ENCODE measurements at places on chromosomes 2 and 18.

DNA sequence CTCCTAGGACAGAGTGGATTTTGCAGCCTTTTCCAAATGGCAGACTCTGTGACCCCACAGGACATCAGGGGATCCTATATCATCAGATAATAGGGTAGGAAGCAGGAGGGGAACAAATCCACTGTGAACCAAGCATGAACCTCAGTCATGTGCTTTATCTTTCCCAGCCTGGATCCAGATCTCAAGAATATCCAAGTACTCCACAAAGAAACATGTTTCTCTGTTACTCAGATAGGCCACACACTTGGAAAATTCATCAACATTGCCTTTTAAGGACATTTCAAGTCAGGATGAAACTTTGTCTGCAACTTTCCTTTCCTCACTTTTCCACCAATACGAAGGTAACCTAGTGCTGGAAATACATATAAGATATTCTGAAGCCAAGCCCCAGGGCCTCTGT lies 85.8 kb downstream of the RDH14 start:
- DNase-seq, result no peak

- DNase-seq, result no peak
These were observed 1610.4 kb upstream of the ZEB2 start for GRCh38 chr2:146130290-146130689.

DNA sequence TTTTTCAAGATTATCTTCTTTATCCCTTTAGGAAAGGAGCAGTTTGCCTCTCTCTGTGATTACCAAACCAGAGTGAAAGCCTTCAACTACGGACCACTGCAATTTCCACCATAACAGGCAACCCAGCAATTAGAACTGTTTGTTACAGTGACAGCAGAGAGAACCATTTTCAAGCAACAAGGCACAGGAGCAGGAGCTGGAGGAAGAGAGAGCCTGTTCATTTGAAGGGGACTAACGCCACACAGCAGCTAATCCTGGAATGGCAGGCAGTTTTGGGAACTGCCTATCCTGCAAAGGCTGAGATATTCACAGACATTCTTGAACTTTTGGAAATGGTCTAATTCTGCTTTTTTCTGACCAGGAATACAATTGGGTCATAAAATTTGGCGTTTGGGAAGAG lies 1541.9 kb upstream of the PIK3C3 start:
- no peak for DNase-seq

DNA sequence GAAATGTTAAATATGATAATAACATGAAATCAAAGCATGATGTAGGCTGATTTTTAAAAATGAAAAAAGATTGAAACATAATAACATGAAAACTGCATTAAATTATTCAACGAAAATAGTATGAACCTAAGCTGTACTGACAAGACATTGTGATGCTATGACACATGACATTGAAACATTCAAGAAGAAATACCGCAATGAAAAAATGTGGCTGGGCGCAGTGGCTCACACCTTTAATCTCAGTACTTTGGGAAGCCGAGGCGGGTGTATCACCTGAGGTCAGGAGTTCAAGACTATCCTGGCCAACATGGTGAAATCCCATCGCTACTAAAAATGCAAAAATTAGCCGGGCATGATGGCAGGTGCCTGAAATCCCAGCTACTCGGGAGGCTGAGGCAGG lies 14.6 kb downstream of the CXCR1 start:
- DNase-seq, result no peak

DNA sequence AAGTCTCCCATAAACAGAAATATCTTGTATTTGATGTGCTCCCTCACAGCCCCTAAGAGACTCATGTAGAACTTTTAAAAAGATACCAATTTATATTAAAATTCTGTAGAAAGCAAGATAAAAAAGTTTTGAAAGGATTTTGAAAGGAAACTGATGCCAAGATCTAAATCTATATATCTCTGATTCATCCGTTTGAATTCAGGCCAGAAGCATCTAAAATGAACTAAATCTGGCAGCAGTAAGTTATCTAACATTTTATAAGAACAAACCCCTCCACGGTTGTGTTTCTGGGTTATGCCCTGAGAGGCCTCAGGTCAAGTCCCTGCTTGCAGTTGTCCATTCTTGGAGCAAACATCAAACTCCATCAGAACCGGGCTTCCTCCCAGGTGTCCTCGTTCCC lies 165.8 kb downstream of the FBXO15 start:
- no peak for DNase-seq

GRCh38 chr18:71168557-71169145 lies 879.8 kb downstream of the SOCS6 start:
- DNase-seq, result no peak

- no peak for DNase-seq
These were observed 289.0 kb downstream of the RNF144A start for GRCh38 chr2:7206111-7206810.

GRCh38 chr18:79560042-79560860 lies 119.4 kb upstream of the CTDP1 start:
- DNase-seq, result no peak

GRCh38 chr2:174368691-174369090 lies 26.8 kb upstream of the SCRN3 start:
- no peak for DNase-seq

- no peak for DNase-seq
These were observed 6.8 kb downstream of the COLEC11 start for GRCh38 chr2:3601561-3602271.

DNA sequence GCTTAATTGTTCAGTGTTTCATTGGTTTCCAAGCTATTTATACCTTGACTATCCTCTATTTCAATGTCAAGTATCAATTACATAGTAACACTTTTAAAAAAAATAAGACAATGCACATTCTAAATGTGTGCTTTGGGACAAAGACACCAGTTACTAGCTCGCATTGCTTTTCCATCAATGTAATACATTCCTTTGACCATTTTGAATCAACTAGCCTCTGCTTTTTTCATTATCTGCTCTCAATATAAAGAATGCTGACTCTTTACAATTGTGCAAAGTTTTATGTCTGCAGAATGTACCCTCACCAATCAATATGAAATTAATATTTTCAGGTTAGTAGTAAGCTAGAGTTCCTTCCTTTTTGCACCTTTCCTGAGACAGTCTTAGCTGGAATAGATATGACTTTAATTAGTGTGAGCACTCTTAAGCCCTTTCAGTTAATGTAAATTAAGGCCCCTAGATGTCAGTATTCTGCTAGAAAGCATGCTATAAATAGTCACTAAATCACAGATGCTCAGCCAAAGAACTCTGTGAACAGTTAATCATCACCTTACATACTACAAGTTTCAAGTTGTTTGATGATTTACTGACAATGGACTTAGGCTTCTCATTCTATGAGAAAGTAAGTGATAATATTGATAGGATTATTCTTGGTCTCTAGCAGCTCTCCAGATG lies 413.6 kb downstream of the PTH2R start:
- no peak for DNase-seq

DNA sequence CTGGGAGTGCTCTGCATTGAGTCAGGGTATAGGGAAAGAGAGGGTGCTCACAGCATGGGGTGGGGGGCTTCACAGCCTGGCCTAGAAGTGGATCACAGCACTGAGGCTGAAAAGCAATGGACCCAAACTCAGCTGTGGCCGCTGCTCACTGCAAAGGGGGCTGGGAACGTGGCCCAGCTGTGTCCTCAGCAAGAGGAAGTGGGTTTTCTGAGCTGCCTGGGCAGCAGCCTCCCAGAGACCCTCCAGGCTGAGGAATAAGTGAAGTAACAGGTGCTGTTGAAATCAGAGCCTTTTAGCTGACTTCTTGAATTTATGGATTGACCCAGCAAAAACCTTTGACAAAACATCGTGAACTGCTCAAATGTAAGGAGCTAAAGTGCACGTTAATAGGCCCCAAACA lies 35.2 kb downstream of the PTGR3 start:
- no peak for DNase-seq

DNA sequence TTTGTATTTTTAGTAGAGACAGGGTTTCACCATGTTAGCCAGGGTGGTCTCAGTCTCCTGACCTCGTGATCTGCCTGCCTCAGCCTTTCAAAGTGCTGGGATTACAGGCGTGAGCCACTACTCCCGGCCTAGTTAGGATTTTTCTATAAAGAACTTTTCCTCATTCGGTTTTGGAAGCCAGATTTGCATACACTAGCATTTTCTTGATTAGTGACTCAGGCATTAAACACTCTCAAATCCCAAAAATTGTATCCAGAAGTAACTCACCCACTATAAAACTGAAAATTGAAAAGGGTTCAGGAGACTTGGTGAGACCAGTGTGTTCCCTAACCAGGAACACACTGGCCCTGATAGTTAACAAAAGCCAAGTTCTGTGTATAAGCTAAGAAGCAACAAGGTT lies 25.2 kb downstream of the EIF2AK3 start:
- DNase-seq, result no peak

GRCh38 chr2:237819231-237819630 lies 20.7 kb downstream of the RBM44 start:
- DNase-seq, result no peak

DNA sequence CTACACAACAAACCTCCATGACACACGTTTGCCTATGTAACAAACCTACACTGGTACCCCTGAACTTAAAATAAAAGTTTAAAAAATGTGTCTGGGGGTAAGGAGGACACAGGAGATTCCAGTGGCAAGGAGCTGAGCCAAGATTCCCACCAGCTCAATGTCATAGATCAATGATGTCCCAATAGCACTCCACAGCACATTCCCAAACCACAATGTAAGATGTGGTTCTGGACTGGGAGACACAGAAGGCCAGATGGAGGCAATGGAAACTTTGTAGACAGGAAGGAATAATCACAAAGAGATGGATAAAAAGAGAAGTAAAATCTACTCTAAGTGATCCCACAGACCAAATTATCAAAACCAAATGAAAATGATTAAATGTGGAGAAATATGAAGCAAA lies 312.4 kb upstream of the SOX11 start:
- DNase-seq, result no peak

- DNase-seq, result no peak
These were observed 404.3 kb downstream of the ZNF521 start for GRCh38 chr18:24947521-24948305.

DNA sequence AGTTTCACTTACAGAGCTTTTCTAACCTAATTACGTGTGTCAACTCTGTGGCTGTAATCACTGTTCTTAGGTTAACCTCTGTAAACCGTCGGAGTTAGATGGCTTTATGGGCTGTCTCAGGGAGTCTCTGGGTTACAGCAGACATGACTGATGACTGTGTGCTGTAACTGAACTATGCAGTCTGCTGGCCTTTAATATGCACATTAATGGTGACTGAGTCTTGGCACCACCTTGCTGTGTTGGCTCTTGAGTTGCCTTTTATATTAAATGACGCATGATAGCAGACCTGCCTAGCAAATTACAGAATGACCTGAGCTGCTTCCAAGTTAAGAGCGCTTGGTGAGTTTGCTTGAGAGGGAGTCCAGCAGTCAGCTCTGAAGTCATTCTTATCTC lies 90.1 kb downstream of the ACKR3 start:
- no peak for DNase-seq
